ENCODE measurements at places on chromosomes 3 and 15.

DNA sequence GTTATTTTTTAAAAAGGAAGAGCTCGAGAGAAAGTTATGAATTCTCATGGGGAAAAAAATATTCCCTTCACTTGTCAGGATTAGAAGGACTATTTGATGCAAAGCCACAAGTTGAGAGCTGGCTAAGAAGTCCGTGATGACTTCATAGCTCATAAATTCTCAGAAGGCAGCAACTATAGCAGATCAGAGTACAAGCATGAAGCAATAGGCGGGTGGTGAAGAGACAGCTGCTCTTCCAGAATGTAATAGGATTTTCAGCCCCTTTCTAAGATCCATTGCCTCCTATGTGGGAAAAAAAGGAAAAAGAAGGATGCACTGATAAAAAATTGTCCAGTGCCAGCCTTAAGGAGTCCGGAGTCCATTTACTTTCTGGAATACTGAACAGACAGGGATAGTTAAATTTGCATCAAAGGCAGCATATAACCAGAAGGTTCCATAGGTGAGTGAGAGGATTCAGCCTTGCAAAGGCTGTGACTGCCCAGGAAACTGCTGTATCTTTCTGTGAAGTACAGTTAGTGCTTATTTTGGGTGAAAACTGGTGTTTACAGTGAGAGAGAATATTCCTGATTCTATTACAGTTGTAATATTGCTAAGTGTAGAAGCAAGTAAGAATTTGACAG, 929.5 kb upstream of the ALCAM start:
- no peak for DNase-seq

DNA sequence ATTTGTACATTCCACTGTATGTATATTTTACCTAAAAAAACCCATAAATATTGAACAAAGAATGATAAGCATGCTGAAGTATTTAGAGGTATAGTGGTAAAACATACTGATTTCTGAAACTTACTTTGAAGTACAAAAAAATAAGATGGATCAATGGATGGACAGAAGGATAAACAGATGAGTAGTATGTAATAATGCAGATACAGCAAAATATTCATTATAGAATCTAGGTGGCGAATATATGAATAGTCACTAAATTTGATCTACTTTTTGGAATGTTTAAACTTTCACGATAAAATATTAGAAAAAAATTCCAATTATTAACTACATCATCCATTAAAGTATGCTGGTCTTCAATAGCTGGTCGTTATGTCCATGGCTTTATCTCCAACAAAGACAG, 51.9 kb upstream of the GNB4 start:
- DNase-seq, result no peak

- no peak for DNase-seq
These were observed 124.8 kb downstream of the BDH1 start for GRCh38 chr3:197430934-197431333.

GRCh38 chr3:44066806-44067205, 174.9 kb upstream of the TOPAZ1 start:
- DNase-seq, result no peak

DNA sequence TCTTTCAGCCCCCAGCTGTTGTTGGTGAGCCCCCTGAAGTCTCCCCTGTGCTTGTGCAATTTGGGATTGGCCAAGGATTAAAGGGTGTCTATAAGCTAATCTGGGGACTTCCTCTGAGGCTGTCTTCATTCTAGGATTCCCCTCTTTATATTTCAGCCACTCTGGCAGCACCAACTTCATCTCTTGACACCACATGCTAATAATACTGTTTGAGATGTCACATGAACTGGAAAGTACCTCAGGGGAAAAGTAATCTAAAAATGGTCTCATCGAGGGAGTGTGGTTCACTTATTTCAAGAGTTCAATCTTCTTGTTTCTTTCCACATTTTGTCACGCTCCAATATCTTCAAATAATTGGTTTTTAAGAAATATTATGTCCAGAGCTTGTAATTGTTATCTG, 279.2 kb upstream of the TMC3 start:
- no peak for DNase-seq

Measured in WTC11 (cell line).